ENCODE measurements at places on chromosomes 5 and 9.

DNA sequence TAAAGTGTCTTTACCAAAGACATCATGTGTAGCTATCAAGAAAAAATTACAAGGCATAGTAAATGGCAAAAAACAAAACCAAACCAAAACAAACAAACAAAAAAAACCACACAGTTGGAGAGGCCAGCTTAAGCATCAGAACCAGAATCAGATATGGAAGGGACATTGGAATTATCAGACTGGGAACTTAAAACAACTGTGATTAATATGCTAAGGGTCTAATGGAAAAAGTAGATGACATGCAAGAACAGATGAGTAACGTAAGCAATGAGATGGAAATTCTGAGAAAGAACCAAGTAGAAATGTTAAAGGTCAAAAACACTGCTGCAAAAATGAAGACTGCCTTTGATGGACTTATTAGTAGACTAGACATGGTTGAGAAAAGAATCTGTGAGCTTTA is 75.9 kb downstream of the FBXO38 start:
- no peak for DNase-seq

DNA sequence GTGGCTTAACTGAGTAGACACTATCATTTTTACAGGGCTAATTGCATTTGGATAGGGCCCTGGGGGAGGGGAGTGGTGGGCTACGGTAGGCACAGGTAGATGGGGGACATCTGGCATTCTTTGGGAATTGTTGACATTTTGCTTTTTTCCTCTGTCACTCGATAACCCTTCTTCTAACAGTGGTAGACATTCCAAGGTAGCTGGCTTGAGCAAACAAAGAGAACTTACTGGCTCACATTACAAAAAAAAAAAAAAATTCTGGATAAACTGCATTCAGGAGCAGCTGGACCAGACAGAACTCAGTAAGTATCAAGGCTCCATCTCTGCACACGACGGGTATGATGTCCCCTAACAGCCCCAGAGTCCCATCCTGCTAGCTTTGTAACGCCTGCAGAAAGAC is 585.2 kb downstream of the ZNF608 start:
- DNase-seq = no peak

DNA sequence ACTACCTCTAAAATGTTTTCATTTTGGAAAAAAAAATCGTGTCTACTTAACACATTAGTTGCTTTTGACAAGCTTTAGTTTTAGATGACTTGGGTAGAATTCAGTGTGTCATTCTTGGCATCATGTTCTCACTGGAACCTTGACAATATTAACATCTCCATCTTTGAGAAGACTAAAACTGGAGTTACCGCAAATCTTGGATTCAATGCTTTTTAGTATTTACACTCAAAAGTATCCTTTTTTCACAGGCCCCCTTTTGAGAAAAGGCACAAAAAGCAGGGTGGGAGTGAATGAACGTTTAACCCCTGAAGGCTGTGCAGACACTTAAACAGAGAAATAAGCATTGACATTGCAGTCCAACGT is 549.1 kb downstream of the CSNK1G3 start:
- no peak for DNase-seq

- no peak for DNase-seq
Observed at GRCh38 chr5:2742921-2743679, 8.4 kb downstream of the IRX2 start.

DNA sequence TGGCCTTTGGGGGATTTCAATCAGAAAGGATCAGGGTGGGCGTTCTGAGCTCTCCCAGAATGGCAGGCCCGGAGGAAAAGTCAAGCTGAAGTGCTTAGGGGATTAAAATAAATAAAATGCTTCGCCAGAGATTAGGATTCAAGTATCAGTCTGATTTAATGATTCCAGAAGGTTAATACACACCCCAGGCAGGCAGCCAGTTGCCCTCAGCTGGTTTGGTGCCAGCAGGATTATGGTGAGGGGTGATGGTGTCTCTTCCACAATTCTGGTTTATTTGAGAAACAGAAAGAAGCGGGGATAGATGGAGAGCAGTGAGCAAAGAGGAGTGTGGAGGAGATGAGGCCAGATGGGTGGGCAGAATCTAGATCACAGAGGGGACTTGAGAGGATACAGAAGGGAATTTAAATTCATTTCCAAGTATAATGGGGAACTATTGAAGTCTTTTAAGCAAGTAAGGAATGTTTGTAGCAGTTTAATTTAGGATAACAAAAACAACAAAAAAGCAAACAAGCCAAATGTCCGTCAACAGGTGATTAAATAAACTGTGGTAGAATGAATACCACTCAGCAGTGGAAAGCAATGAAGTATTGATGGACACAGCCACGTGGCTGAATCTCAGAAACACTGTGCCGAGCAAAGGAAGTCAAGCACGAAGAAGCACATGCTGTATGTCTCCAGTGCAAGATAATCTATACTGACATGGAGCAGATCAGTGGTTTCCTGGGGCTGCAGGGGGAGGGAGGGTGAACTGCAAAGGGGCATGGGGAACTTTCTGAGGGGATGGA is 297.7 kb downstream of the MSX2 start:
- no peak for DNase-seq

- no peak for DNase-seq
Observed at GRCh38 chr5:138900281-138900965, 25.3 kb upstream of the LRRTM2 start.

- DNase-seq = no peak
Observed at GRCh38 chr5:88976914-88977313, 93.9 kb upstream of the MEF2C start.

GRCh38 chr5:68345582-68345981 is 130.0 kb downstream of the PIK3R1 start:
- DNase-seq = no peak

GRCh38 chr9:114475412-114476135 is 29.7 kb downstream of the WHRN start:
- no peak for DNase-seq

- no peak for DNase-seq
Observed at GRCh38 chr9:94919376-94920098, 193.0 kb downstream of the AOPEP start.

DNA sequence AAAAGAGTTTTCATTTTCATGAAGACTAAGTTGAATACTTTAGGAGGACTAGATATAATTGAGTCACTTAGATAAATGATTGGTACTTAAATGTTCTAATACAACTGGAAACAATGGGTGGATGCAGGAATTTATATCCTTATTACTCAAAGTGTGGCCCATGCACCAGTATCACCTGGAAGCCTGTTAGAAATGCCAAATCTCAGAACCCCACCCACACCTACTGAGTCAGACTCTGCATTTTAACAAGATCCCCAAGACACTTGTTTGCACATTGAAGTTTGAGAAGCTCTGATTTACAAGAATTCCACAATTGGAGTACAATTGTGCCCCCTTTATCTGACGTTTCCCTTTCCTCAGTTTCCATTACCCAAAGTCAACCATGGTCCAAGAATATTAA is 239.0 kb downstream of the AUH start:
- no peak for DNase-seq

- no peak for DNase-seq
Observed at GRCh38 chr9:121178676-121179372, 22.8 kb downstream of the RAB14 start.

GRCh38 chr5:51466214-51466613 is 83.0 kb downstream of the ISL1 start:
- DNase-seq = no peak

- no peak for DNase-seq
Observed at GRCh38 chr5:55993013-55993412, 1.8 kb downstream of the IL6ST start.

DNA sequence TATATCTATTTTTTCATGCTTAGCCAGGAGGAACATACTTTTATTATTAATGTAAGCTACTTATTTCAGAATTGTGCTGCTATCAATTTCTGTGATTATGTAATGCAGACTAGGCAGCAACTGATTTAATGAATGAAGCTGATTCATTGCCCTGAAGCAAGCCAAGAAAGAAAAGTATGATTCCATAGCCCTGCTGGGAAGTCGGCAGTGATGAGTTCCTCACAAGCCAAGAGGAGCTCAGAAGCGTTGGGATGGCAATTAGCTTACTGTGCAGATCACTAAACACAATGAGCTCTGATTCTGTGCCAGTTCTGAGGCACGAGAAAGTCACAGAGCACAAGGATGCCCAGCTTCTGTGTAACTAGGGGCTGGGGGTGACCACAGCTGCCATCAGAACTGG is 254.3 kb upstream of the KLF9 start:
- no peak for DNase-seq

GRCh38 chr9:109122726-109123621 is 3.2 kb upstream of the TMEM245 start:
- DNase-seq = no peak

DNA sequence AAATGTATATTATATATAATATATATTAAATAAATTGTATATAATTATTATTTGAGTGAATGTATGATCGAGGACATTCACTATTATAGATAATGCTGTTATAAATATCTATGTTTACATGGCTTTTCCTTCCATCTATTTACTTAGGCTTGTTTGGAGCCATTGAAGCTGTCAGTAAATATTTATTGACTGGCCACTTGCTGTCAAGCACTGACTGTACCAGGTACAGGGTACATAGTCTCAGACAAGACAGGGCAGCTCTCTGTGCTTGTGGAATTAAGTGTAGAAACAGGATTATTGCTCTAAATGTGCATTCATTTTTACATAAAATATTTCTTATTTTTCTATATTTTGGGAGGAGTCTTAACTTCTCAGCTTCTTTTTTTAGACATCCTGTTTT is 16.4 kb downstream of the FAXDC2 start:
- no peak for DNase-seq

- DNase-seq = no peak
Observed at GRCh38 chr5:34914671-34915138, 599 bp downstream of the RAD1 start.

DNA sequence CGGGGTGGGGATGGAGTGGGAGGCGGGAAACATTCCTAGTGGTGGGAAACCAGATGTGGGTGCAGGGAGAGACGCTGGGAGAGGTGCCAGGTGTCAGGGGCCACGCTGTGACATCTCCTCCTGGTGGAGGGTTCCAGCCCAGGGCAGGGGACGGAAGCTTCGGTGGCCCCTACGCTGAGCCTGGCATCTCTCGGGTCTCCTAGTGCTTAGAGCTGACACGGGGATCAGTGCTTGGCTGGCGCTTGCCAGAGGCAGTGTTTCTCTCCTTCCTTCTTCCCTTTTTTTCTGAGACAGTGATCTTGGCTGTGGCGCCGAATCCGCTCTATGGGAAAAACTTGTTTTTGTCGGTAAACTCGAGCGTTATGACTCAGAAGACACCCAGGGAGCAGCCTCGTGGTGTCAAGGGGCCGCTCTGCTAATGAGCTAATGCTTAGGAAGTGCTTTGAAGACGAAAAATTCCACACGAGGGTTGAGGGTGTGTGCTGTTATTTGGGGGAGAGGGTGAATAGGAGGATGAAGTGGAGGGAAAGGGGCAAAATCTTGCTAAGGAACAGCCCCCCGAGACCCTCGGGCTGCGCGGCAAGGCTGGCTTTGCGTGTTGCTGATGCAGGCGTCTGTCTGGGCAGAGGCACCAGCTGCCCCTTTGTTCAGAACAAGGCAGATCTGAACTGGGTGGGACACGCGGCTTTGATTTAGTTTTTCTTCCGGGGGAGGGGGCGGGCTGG is 20.4 kb upstream of the IER5L start:
- DNase-seq = no peak

DNA sequence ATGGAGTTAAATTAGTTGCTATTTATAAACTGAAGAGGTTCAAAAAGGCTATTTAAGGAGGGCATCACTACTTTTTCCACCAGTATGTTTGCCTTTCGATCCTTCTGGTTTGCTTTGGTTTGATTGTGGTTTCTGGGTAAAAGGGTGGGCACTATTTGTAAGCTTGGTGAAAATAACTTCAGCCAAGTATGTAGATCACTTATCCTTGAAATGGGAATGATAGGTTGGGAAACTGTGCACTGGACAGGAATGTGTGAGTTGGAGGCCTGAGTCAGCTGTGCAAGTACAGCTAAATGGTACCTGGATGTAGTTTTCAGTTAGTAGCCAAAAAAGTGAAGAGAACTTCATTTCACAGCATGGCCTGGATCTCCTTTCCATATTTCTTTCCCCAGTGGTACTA is 466.2 kb downstream of the ENC1 start:
- no peak for DNase-seq

DNA sequence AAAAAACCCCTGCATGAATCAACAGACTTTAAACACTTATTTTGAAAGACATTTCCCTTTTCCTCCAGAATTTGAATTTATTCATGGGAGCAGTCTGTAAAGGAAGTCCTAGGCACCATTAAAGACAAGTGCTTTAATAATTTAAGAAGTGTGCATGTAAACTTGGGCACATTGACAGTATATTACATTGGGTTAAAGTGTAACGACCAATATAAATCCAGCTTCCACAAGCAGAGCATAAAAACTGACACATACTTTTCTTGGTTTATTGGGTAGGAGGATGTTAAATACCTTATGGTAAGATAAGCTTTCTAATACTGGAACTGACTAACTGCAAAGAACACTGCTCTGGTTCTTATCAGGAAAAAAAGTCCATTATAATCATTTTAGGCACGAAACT is 1.2 kb upstream of the ENTREP1 start:
- no peak for DNase-seq

DNA sequence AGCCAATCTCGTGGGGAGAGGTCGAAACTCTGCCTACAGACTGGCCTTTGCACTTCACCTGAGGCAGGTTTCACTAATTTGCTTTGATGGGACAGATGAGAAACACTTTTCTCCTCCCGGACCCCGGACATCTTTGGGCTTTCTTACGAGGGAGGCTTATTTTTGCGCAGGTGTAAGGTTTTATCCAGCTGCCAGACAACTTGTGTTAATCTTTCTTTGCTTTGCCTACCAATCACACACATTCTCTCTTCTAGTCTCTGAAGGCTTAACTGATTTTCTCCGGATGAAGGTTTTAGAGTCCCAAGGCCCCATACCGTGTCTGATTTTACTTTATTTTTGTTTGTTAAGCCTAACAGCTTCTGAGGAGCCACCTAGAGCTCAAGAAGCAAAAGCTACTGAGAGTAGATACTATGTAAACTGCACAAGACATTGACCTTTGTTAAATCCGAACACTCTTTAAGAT is 436 bp upstream of the EMB start:
- DNase-seq = no peak

- no peak for DNase-seq
Observed at GRCh38 chr9:85451680-85452079, 290.1 kb downstream of the AGTPBP1 start.
